Islet precursor cell (in vitro differentiated cells): ENCODE measurements at places on chromosomes 4 and X.

DNA sequence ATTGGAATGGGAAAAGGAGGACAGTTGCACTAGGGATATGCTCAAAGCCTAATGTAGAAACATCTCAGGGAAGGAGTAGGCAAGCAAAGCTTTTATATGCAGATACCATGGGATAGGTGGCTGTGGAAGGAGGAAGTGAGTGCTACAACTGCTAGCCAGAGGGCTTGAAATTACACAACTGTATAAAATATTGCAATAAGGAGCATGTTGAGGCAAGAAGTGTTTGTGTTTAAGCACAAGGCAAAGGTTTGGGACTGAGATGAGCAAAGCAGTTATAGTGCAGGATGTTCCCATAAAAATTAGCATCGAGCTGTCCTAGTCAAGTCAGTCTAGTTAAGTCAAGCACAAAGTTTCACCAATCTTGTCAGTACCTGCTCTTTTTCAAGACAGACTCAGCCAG lies 35.6 kb upstream of the DCAF8L1 start:
- DNase-seq, result no peak

GRCh38 chr4:64889906-64890610 lies 480.8 kb upstream of the TECRL start:
- no peak for DNase-seq

DNA sequence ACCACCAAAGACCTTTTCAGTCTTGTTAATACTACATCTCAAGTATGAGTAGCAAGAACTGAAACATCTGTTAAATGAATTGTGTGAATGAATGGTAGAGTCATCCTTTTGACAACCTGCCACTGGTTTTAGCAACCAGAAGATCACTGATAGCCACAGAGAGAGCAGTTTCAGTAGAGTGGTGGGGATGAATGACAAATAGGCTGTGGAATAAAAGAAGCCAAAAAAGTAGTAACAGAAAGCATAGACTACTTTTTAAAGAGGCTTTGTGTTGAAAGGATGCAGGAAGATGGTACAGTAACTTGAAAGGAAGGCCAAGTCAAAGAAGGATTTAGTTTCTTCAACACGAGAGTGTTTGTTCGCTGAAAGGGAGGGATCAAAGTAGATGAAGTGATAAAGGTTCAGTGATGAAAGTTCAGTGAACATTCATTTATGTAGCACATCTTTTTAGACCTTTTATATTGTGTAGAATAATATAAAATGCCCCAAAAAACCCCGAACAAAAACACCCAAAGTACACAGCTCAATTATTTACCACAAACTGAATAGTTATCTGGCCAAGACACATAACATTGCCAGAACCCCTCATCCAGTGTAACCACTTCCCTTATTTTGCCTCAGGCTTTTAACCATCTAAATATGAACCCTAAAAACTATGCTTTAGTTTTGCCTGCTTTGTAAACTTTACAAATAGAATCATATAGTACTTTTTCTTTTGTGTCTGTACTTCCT lies 40.1 kb upstream of the EIF1AX start:
- DNase-seq, result no peak

- DNase-seq, result no peak
Observed at GRCh38 chr4:139246166-139246565, 33.9 kb downstream of the MGARP start.

DNA sequence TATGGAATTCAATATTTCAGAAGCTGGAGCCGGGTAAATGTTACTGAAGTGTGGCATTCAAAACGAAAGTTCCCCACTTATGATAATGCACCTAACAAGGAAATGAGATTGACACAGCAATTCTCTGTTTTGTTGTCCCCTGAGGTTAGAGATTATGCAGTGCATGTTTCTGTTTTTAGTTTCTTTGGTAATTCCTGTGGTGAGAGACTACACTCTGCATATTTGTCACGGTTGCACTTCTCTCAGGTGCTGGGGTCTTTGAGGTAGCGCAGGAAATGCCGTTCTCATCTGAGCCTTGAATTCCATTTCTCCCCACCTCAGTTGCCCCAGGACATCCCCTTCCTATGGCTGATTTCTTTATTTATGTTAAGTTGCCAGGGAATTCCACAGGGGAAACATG lies 15.3 kb upstream of the BEND4 start:
- DNase-seq, result no peak
